ENCODE measurements at places on chromosomes 13 and 19.

GRCh38 chr19:45368737-45369340 lies 1.5 kb downstream of the ERCC2 start:
- no peak for DNase-seq

DNA sequence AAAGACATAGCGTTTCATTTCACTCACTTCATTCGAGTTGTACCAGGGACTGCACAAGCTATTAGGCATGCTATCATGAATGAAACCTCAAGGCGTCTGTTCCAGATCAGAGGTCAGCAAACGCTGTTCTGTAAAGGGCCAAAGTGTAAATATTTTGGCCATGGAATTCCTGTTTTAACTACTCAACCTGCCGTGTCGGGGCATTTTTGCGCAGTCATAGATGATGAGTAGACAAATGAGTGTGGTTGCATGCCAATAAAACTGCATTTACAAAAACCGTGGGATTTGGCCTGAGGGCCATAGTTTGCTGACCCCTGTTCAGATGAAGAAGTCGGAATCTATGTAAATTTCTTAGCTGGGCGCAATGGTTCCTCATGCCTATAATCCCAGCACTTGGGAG lies 6.5 kb downstream of the INSR start:
- no peak for DNase-seq

- DNase-seq: no peak
These were observed 2.5 kb downstream of the BSG start for GRCh38 chr19:574658-575526.

- no peak for DNase-seq
These were observed 1.8 kb downstream of the FIZ1 start for GRCh38 chr19:55597501-55597921.

DNA sequence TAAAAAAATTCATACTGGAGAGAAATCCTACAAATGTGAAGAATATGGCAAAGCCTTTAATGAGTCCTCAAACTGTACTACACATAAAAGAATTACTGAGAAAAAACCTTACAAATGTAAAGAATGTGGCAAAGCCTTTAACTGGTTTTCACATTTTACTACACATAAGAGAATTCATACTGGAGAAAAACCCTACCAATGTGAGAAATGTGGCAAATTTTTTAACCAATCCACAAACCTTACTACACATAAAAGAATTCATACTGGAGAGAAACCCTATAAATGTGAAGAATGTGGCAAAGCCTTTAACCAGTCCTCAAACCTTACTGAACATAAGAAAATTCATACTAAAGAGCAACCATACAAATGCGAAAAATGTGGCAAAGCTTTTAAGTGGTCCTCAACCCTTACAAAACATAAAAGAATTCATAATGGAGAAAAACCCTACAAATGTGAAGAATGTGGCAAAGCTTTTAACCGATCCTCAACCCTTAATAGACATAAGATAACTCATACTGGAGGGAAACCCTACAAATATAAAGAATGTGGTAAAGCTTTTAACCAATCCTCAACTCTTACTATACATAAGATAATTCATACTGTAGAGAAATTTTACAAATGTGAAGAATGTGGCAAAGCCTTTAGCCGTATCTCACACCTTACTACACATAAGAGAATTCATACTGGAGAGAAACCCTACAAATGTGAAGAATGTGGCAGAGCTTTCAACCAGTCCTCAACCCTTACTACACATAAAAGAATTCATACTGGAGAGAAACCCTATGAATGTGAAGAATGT lies 29.0 kb downstream of the ZNF730 start:
- DNase-seq: no peak

DNA sequence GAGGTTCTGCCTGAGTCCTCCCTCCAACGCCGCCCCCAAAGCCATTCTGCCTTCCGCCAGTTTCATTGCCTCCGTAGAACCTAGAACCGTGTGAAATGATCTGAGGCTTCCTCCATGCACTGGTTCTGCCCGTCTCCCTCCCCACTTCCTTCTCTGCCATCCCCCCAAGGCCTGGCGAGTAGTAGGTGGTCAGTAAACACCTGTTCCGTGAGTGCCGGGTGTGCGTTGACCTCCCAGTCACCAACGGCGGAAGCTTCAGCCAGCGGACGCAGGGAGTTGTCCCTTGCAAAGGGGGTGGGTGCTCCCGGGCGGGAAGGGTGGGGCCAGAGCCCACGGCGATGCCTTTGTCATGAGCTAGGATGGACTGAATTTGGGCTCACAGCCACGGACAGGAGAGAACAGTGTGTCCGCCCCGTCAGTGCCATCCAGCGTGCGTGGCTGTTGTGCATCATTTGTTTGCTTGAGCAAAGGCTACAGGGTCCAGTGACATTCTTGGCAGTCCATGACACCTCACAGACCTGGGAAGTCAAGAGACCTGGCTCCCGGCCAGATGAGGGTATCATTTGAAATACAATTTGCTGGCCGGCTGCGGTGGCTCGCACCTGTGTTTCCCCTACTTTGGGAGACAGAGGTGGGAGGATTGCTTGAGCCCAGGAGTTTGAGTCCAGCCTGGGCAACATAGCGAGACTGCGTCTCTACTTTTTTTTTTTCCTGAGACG lies 43.1 kb downstream of the NFIC start:
- DNase-seq: no peak

DNA sequence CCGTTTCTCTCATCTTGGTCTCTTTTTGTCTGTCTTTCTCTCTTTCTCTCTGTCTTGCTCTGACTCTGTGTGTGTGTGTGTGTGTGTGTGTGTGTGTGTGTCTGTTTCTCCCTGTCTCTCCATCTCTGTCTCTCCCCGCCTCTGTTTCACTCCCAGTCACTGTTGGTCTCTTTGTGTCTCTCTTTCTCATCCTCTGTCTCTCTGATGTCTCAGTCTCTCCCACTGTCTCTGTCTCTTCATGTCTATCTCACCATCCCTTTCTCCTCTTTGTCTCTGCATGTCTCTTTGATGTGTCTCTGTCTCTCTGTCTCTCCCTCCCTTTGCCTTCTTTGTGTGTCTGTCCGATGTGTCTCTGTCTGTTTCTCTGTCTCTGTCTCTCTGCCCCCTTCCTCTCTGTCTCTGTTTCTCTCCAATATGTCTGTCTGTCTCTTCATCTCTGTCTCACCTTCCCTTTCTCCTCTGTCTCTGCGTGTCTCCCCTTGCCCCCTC lies 2.5 kb downstream of the NFIC start:
- no peak for DNase-seq

GRCh38 chr13:76948149-76948548 lies at the start of gene ACOD1:
Gene ACOD1 (plus strand): TSS chr13:76948511. CDS start chr13:76948559, 48 bp downstream.
- no peak for DNase-seq

DNA sequence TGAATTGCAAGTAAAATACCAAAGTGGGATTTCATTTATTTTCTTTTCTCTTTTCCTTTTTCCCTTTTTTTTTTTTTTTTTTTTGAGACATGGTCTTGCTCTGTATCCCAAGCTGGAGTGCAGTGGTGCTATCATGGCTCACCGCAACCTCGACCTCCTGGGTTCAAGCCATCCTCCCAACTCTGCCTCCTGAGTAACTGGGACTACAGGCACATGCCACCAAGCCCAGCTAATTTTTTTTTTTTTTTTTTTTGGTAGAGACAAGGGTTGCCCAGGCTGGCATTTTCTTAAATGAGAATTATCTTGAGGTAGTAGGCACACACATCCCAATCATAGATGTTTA lies 68.5 kb upstream of the GPR183 start:
- DNase-seq: no peak

DNA sequence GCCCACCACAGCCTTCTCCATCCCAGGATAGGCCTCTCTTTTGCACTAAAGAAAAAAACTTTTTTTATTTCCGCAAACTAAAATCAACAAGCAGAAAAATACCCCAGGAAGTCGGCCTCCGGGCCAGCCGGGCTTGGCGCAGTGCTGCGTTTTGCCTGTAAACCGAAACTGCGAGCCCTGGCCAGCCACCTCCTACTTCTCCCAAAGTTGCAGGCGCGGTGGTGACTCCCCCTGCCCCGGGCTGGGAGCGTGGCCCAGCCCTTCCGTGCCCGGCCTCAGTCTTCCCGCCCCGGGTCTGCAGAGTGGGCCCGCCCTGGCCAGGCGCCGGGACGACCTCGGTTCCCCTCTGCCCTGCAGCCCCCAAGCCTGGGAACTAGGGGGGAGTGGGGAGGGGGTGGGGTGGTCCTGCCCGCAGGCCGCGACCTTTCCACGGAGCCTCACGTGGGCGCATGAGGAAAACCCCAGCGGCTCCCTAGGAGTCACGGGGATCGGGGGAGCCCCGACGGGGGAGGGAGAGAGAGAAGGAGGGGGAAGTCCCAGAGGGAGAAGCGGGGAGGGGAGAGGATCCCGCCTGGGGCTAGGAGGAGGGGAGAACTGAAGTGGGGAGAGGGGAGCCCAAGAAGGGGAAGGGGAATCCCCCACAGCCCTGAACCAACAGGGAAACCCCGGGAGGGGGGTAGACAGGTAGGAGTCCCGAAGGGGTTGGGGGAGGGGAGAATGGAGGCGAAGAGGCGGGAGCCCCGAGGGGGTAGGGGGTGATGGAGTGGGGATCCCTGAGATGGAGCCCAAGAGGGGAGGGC lies 3.0 kb downstream of the GADD45B start:
- DNase-seq: peak; percentile 74

- peak; percentile 85 for DNase-seq
These were observed 2.8 kb upstream of the LENG1 start for GRCh38 chr19:54162241-54162805.

DNA sequence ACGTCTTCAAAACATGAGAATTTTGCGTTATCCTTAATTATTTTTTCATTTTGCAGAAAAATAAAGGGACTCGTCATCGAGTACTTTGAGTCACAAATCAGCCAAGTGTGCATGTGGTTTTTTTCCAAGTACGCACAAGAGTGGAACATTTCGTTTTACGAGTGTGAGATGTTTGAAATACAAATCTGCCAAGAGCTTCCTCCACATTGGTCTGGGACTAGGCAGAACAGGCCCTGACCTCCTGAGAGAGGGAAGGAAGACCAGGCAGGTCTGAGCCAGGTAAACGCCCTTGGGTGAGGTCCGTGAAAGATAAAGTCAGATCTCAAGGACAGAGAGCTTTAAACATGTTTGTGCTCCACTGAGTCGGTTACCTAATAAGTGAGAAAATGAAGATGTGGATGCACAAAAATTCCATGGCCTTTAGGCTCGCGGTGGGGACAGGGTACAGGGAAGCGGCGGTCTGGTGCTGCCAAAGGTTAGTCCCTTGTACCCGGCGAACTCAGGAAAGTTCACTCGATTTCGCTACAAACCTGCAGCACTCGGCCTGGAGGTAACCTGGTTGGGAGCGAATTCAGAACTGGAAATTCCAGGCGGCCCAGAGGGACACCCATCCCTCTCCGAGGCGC lies 473 bp upstream of the ITM2B start:
- DNase-seq: no peak

DNA sequence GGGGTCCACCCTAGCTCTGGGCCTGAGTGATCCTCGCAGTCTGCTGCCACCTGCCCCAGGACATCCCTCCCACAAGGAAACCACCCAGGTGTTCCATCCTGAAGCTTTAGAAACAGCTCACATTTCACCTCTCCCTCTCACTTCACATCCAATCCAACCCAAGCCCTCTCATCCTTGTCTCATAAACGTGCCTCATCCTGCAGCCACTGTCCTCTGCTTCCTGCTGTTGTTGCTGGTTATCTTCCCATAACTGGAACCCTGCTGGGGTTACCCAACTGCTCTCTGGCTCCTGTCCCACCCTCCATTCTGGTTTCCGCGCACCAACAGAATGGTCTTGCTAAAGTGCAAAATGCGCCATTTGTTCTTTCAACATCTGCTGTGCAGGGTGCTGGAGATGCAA lies 59.7 kb upstream of the MTIF3 start:
- DNase-seq: no peak

- DNase-seq: peak; percentile 94
These were observed 2.1 kb upstream of the CCL25 start for GRCh38 chr19:8050274-8051096.

- DNase-seq: peak; percentile 79
These were observed at the start of gene S1PR4 for GRCh38 chr19:3178377-3178972. Gene S1PR4 (plus strand): TSS chr19:3178769. CDS start chr19:3178793, 24 bp downstream.

DNA sequence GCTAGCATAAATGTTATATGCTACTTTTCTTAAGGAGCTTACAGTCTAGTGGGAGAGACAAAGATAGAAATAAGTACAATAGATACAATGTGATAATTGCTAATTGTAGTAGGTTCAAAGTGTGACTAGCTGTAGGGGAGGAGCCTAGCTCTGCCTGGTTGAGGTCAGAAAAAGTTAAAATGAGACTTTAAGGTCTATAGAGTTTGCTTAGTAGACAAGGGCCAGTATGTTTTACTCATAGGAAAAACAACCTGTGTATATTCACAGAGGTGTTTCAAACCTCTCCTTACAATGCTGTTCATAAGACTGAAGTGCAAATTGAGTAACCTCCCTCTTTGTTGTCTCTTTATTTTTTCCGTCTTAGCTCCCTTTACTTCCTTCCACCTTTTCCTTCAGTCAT lies 56.1 kb downstream of the PDS5B start:
- DNase-seq: no peak

- DNase-seq: peak; percentile 72
These were observed 9.1 kb downstream of the SPACA6 start for GRCh38 chr19:51702103-51702824.

DNA sequence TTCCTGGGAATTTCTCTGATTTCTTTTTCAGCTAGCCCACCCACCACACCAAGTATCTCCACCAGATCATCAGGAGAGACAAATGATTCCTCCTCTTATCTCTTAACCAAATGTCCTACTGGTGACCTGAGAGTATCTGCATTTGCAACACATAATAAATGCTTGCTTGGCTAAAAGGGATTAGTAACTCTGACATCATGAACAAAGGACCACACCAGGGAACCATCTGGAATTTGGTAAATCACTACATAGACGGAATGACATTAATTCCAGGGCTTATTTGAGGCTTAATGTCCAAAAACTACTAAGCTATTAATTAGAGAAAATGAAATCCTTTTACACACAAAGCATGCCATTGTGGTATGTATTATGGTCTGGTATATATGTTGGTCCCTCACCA lies 139.0 kb downstream of the RAP2A start:
- no peak for DNase-seq

DNA sequence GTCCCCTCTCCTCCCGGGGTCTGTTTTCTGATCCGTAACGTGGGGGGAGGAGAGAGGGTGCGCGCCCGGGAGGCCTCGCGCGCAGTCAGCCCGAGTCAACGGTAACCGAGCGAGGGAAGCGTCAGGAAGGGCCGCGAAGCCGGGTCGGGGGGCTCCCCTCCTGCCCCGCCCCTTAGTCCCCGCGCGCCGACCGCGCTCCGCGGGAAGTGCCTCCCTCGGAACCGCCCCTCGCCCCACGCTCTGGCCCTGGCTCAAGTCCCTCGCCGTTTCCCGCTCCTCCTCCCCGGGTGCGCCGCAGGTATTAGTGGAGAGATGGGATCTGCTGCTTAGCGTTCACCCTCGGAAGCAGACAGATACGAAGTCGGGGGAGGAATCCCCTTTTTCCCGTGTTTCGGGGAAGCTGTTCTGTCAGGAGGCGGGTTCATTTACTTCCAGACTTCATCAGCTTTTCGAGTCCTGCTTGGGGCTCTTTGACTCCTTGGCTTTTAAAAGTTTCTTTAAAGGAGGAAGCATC lies 770 bp downstream of the HNRNPM start:
- DNase-seq: peak; percentile 65
